ENCODE measurements at places on chromosomes 5 and 9.

DNA sequence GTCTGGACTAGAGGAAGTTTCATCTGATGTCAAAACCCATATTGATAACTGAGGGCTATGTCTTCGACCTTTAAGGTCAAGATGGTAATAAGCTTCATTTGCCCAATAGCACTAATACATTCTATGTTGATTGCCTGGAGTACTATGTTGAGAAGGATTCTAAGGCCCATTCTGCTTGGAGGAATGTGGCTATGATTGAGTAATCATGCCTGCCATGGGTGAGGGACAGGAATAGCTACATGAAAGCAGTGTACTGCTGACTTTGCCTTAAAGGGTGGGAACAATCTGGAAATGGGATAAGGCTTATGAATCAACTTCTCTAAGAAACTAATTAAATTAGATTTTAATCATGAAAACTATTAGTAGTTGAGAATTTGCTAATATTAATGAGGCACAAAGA lies 13.6 kb downstream of the NNT start:
- H3K27ac ChIP-seq = no peak overlapping the region
- no peaks in the 10 kb centered on the region for H3K27me3 ChIP-seq
- H3K36me3 ChIP-seq = peaks cover 70% of the 10 kb centered on the region
- peaks cover 21% of the 10 kb centered on the region for H3K4me1 ChIP-seq
- DNase-seq = no peak

DNA sequence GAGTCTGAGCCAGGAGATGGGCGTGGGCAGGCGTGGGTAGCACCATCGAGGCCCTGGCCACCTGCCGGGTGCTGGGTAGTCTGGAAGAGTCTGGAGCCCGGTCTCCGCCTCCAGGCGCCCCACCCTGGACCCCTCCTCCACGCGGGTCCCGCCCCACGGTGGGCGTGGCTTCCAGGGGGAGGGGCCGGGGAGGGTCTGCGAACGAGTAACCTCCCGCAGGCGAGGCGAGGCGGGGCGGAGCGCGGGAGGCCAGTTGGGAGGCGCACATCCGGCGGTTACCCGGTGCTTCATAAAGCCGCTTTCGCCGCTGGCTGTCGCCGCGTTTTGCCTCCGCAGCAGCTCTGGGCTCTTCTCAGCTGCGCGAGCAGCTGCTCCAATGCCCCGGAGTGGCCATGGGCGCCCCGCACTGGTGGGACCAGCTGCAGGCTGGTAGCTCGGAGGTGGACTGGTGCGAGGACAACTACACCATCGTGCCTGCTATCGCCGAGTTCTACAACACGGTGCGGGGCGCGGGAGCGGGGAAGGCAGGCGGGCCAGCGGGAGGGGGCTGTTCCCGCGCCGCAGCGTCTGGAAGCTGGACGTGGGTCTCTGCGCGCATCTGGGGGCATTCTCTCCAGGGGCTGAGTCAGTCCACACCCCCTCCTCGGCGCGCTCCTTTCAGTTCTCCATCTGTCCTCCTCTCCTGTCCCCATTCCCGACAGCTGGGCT lies at the start of gene ACER2:
Gene ACER2, plus strand, starts transcription at position 317 of the 708 bp plus-strand sequence. Its CDS starts 76 bp downstream, at position 393.
- H3K27me3 ChIP-seq = no peaks in the 10 kb centered on the region
- H3K4me3 ChIP-seq = peak within 1 kb of the TSS; percentile 85
- DNase-seq = peak; percentile 73
- peak within 1 kb of the TSS; percentile 71 for H3K27ac ChIP-seq

GRCh38 chr5:122458278-122458872 lies 146.3 kb downstream of the SNCAIP start:
- no peak overlapping the region for H3K4me3 ChIP-seq
- no peak for DNase-seq
- no peaks in the 10 kb centered on the region for H3K27me3 ChIP-seq
- H3K4me1 ChIP-seq = no peaks in the 10 kb centered on the region

DNA sequence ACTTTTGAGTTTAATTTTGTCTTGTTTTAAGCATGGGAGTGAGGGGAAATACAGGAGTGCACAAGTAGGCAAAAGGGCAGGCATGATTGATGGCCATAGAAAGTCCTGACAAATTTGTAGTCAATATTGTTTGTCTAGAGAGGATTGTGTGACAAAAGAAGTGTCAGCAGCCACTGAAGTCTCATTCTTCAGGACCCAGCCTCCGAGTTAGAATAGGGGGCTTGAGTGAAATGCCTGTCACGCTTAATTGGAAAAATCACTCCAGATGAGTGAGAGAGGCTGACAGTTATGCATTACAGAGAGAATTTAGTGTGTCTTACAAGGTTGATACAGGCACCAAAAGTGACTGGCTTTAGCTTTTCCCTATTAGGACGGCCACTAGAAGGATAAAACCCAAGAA lies 81.9 kb upstream of the RPS23 start:
- H3K36me3 ChIP-seq = no peaks in the 10 kb centered on the region
- no peak for DNase-seq
- no peaks in the 10 kb centered on the region for H3K4me1 ChIP-seq
- no peak overlapping the region for H3K27ac ChIP-seq
- H3K4me3 ChIP-seq = no peak overlapping the region

GRCh38 chr5:135362102-135362501 lies 36.9 kb downstream of the MACROH2A1 start:
- no peaks in the 10 kb centered on the region for H3K4me1 ChIP-seq
- H3K27ac ChIP-seq = no peak overlapping the region
- no peaks in the 10 kb centered on the region for H3K27me3 ChIP-seq
- H3K4me3 ChIP-seq = no peak overlapping the region
- no peak for DNase-seq
- H3K36me3 ChIP-seq = peaks cover 4% of the 10 kb centered on the region

GRCh38 chr5:177427211-177427822 lies 841 bp downstream of the GRK6 start:
- H3K27me3 ChIP-seq = no peaks in the 10 kb centered on the region
- peak overlapping the region; percentile 99 for H3K27ac ChIP-seq
- peaks cover 56% of the 10 kb centered on the region for H3K4me1 ChIP-seq
- peak overlapping the region; percentile 62 for H3K4me3 ChIP-seq
- H3K36me3 ChIP-seq = peaks cover 7% of the 10 kb centered on the region
- DNase-seq = no peak

DNA sequence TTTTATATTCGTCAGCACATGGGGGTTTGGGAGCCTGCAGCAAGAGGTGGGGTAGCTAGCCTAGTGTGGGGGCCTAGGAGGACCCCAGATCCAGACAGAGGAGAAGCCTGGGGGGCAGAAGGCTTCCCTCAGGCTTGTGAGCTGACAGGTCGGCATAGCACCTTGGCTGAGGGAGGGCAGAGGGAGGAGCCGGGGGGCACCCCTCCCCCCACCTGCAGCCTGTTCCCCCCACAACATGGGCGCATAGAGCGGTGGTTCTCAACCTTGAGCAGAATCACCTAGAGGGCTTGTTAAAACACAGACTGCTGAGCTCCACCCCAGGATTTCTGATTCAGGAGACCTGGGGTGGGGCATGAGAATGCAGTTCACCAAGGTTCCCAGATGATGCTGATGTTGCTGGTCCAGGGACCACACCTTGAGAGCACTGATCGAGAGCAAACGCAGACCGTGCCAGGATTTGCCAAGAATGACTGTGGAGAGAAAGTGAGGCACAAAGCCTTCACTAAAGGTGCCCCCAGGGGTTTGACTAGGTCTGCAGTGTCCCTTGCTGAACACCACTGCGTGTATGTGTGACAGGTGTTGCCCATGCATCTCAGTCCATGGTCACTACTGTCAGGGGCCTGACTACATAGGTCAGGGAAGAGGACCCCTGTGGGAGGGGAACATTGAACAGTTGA lies 163.3 kb downstream of the MACROH2A1 start:
- H3K36me3 ChIP-seq = no peaks in the 10 kb centered on the region
- H3K27me3 ChIP-seq = no peaks in the 10 kb centered on the region
- peak overlapping the region; percentile 90 for H3K27ac ChIP-seq
- no peak overlapping the region for H3K4me3 ChIP-seq
- no peak for DNase-seq

GRCh38 chr9:89374176-89374575 lies 55.9 kb downstream of the SECISBP2 start:
- no peak for DNase-seq
- no peak overlapping the region for H3K4me3 ChIP-seq
- no peaks in the 10 kb centered on the region for H3K27me3 ChIP-seq
- peaks cover 5% of the 10 kb centered on the region for H3K36me3 ChIP-seq
- H3K4me1 ChIP-seq = peaks cover 6% of the 10 kb centered on the region
- no peak overlapping the region for H3K27ac ChIP-seq

- no peak for DNase-seq
- no peaks in the 10 kb centered on the region for H3K36me3 ChIP-seq
- no peak overlapping the region for H3K27ac ChIP-seq
- H3K4me1 ChIP-seq = peaks cover 5% of the 10 kb centered on the region
- no peaks in the 10 kb centered on the region for H3K27me3 ChIP-seq
Measured at GRCh38 chr9:110334183-110334582, 3.5 kb downstream of the TXNDC8 start.
